ENCODE measurements at places on chromosomes 1 and 21. TPM values are rescaled to one million over a fixed set of nuclear protein-coding genes. Genes with fewer than 3 reads are reported as not detected.

GRCh38 chr1:53521924-53522552, 62.8 kb downstream of the DMRTB1 start:
- no peaks in the 10 kb centered on the region for H3K36me3 ChIP-seq
- DNase-seq: no peak
- H3K27me3 ChIP-seq: no peaks in the 10 kb centered on the region
- no peaks in the 10 kb centered on the region for H3K4me1 ChIP-seq
- H3K27ac ChIP-seq: no peak overlapping the region

MAP3K21 gene
- total RNA-seq: 1.9 TPM

DNA sequence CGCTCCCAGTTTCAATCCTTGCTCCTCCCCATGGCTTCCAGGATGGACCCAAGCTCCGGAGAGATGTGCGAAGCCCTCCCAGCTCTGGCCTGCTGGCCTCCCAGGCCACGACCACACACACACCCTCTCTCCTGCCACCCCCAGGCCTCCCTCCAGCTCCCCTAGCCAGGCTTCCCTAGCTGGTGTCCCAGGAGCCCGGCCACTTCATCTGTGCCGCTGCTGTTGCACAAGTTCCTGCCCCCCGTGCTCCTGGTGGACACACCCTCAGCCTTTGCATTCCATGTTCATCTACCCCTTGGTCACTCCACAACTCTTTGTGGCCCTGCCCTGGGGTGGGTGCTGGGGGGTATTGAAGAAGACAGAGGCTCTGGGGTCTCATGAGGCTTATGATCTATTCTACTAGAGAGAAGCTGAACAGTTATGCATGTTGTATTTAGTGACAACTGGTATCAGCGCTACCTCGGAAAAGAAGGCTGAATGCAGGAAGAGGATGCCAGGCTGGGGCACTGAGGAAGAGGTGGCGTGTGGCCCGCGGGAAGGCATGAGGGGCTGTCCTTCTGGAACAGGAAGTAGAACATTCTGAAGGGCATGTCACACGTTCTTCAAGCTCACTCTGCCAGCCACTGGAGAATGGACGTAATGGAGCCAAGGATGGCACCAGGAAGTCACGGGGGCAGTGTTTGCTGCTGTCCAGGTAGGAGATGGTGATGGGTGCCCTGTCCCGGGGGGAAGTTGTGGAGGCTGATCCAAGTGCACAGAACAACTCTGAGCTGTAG, 172.4 kb downstream of the PSMG1 start:
- H3K27me3 ChIP-seq: peaks cover 3% of the 10 kb centered on the region
- no peak for DNase-seq
- H3K27ac ChIP-seq: no peak overlapping the region
- H3K4me3 ChIP-seq: no peak overlapping the region

DNA sequence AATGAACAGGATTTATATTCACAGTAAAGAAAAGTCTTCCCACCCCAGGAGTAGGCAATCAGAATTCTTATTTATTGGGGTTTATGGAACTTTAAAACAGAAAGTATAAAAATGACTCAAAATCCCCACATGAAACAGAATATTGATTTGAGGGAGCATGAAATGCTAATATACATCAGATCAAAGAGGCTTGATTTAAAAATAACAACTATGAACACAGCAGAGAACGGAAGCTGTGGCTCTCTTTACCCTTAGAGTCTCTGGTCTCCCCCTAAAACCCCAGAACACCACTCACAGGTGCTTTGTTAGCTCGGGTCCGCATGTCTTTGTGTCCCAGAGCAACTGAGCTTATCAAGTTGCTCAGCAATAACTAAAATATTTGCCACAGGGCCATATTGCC, 31.2 kb upstream of the FASLG start:
- H3K27me3 ChIP-seq: peaks cover 27% of the 10 kb centered on the region
- peaks cover 39% of the 10 kb centered on the region for H3K4me1 ChIP-seq
- no peak for DNase-seq
- no peak overlapping the region for H3K27ac ChIP-seq

- H3K27me3 ChIP-seq: peaks cover 5% of the 10 kb centered on the region
- no peak for DNase-seq
- H3K4me1 ChIP-seq: peaks cover 24% of the 10 kb centered on the region
- H3K36me3 ChIP-seq: no peaks in the 10 kb centered on the region
- peak overlapping the region; percentile 53 for H3K27ac ChIP-seq
Observed at GRCh38 chr1:206967096-206967849, 3.0 kb downstream of the FCAMR start.

DNA sequence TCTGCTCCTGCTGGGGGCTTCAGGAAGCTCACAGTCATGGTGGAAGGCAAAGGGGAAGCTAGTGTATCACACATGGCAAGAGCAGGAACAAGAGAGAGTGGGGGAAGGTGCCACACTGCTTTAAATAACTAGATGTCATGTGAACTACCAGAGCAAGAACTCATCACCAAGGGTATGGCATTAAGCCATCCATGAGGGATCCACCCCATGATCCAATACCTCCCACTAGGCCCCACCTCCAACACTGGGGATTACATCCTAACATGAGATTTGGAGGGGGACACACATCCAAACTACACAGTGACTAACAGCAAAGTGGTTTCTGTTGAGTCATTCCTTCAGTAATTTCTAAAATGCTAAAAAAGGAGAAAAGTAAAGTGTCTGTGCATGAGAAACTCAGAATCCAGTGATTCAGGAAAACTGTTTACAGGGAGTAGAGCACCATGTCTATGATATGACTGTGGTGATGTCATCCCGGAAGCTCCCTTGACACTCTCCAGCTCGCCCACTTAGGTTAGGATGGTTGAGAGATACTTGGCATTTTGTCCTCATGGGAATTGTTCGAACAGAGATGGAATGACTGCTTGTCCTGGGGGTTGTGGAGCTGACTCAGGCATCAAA, 50.3 kb downstream of the CHD1L start:
- no peak overlapping the region for H3K4me3 ChIP-seq
- peaks cover 97% of the 10 kb centered on the region for H3K36me3 ChIP-seq
- no peaks in the 10 kb centered on the region for H3K27me3 ChIP-seq
- no peak for DNase-seq
- H3K4me1 ChIP-seq: peaks cover 3% of the 10 kb centered on the region

S100A7A gene
- total RNA-seq: not detected

DNA sequence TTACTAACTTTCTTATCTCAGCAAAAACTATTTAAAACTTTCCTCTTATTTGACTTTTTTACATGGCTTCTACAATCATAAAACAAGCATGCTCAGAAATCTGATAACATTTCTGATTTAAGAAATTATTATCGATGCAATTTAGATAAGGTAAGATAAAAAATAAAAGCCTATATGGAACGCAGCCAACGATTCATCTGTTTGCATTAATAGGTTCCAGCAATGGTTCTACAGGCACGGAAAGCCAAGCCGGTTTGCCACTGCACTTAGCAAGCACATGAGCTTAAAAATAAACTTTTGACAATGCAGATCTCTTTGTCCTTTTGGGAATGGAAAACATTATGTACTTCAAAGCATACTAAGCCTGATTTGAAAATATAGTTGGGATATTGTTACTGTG, 77.5 kb upstream of the KCNK2 start:
- H3K4me3 ChIP-seq: no peak overlapping the region
- H3K27ac ChIP-seq: no peak overlapping the region
- H3K4me1 ChIP-seq: no peaks in the 10 kb centered on the region
- H3K27me3 ChIP-seq: no peaks in the 10 kb centered on the region

DNA sequence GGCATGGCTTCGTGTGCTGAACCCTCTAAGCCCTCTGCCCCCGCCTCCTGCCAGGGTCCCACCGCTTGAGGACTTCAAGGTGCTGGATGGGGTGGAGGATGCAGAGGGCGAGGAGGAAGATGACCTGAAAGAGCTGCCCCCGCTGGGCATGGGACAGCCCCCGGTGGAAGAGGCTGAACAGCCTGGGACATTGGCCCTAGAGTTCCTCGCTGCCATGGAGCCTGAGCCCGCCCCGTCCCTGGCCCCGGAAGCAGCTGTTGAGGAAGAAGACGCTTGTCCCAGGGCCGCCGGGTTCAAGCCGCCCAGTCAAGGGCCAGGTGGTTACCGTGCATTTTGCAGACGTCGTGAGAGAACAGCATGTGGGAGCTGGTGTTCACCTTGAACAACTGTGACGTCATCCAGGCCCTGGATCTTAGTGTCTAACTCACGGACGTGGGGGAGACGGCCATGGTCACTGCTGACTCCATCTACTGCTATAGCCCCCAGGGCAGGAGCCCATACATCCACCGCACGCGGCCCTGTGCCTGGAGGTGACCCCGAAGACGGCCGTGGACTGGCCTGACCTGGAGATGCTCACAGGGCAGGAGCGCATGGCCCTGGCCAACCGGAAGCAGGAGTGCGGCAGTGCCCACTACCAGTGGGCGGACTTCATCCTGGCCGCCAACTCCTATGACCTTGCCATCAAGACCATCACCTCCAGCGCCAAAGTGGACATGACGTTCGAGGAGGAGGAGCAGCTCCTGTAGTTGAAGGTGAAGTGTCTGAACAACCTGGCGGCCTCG, 90.1 kb downstream of the PPP1R12B start:
- no peak overlapping the region for H3K4me3 ChIP-seq
- no peak for DNase-seq
- H3K36me3 ChIP-seq: peaks cover 3% of the 10 kb centered on the region
- no peak overlapping the region for H3K27ac ChIP-seq

DNA sequence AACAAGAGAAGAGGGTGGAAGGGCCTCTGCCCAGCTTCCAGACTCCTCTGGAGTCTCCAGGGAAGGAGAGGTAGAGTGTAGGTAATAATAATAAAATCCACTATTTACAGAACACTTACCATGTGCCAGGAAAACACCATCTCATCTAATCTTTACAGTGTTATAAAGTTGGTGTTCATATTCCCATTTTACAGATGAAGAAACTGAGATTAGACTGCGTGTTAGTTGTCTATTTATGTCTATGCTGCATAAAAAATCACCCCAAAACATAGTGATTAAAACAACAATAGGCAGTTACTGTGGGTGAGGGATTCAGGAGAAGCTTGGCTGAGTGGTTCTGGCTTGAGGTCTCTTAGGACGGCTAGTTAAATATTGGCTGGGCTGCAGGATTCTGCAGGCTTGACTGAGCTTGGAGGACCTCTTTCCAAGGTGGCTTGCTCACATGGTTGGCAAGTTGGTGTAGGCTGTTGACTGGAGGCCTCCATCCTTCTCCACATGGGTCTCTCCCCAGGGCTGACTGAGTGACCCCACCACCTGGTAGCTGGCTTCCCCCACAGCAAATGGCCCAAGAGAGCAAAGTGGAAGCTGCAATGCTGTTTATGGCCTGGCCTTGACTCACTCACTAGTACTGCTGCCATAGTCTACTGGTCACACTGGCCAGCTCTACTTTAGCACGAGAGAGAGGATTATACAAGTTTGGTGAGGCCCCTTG, 6.5 kb upstream of the ALX3 start:
- H3K27ac ChIP-seq: no peak overlapping the region
- DNase-seq: no peak
- H3K36me3 ChIP-seq: no peaks in the 10 kb centered on the region
- peaks cover 56% of the 10 kb centered on the region for H3K27me3 ChIP-seq
- no peaks in the 10 kb centered on the region for H3K4me1 ChIP-seq

LYSMD1 gene
- total RNA-seq: 3.5 TPM

DNA sequence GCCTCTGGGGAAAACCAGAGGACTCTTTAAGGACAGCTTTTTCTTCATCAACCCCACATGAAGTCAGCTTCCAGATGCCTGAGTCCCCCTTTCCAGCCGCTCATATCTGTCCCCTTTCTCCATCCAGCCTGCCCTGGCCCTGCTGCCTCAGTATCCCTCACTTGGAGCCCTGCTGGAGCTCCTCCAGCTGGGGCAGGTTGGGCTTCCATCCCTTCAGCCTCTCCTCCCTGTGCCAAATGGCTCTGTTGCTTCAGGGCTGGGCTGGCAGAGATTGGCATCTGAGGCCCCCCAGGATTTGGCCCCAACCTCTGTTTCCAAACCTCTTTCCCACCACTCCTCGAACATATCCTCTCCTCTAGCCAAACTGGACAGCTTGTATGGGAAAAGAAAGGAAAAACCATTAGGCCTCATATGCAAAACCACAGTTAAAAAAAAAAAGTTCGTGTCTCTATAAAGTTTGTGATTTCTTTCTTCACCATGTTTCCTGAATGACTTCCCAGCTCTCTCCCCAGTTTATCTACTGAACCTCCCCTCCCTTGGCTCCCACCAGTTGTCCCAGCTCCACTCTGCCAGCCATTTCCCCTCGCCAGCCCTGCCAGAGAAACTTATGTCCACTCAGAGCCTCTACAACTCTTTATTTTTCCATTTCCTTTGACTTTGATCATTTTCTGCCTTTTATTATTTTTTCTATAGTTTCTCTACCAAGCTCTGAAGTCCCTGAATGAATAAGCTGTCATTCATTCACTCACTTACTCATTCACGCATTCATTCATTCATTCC, 217.9 kb downstream of the FOXD2 start:
- H3K4me3 ChIP-seq: no peak overlapping the region
- H3K27ac ChIP-seq: no peak overlapping the region
- H3K4me1 ChIP-seq: no peaks in the 10 kb centered on the region
- peaks cover 16% of the 10 kb centered on the region for H3K27me3 ChIP-seq
- no peak for DNase-seq

SCAF4 gene
- total RNA-seq: 50.3 TPM

Measured in activated naive CD8-positive, alpha-beta T cell treated with anti-CD3 and anti-CD28 coated beads for 36 hours (primary cell).